Activated T-helper 1 cell treated with anti-CD3 and anti-CD28 coated beads, Interleukin-2, amount 50 U/mL, for 16 hours (primary cell): ENCODE measurements at places on chromosomes 6 and 20.

DNA sequence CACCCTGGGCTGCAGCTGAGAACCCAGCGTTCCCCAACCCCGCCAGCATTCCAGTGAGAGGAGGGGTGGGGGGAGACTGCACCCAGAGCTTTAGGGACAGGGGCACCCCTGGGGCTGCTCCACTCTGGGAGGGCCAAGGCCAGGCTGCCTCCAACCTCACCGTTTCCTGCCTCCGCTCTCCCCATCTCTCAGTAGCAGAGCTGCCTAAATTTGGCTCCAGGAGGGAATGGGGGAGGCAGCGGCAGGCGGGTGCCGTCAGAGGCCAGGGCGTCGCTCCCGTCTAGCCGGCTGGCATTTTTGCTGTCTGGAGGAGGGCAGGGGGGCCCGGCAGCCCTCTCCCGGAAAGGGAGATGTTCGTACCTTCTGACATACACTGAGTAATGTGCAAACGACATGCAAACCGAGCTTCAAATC lies 46.6 kb downstream of the NOL4L start:
- DNase-seq, result no peak

- DNase-seq, result no peak
Observed at GRCh38 chr6:118881440-118882313, 12.3 kb upstream of the ASF1A start.

DNA sequence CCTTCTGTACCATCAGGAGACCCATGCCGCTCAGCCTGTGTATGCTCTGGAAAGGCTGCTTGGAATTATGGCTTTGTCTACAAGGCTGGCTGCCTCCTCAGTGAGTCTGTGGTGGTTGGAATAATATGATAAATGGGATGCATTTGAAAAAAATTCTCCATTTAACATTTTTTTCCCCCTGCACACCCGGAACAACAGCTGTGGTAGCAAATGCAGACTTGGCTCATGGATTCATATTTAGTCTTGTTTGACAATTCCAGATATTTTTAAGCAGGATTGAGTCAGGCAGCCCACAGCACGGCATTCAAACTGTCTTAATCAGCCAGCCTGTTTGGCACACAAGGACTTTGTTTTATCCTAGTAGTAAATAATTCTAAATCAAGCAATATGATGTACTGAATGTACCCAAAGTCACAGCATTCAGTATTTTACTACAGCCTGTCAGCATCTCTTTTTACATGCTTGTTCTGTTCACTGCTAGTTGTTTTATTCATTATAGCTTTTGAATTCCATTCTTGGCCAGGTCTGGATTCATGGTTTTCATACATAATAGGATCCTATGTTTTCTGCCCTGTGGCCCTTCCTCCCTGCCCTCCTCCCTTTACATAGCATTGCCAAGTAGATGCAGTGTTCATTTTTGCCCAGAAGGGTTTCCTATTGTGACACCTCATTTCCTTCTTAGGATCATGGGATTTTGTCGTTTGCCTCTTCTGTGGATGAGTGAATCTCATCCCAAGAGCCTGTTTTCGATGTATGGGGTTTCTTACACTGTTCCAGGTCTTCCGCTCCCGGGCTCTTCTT lies 68.1 kb downstream of the LRRC1 start:
- no peak for DNase-seq

DNA sequence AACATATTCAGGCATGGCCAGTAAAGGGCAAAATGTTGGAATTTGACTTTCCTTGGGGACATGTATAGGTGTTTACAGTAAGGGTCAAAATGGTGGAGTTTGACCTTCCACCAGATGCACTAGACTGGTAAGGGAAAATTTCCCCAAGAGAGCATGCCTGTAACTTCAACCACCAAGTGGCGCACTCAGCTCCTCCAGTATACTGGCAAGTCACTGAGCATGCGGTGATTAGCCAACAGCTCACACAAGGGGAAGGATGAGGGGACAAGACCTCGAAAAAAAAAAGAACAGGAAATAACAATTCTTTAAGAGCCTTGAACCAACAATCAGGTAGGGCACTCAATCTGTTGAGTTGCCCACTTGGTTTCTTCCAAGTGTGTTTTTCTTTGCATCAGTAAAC lies 140.9 kb downstream of the EYS start:
- DNase-seq, result no peak

- no peak for DNase-seq
Observed at GRCh38 chr20:44736170-44737021, 9.3 kb upstream of the KCNK15 start.

- no peak for DNase-seq
Observed at GRCh38 chr6:80543598-80544222, 437.2 kb downstream of the BCKDHB start.

- no peak for DNase-seq
Observed at GRCh38 chr6:116513224-116513875, 1.9 kb downstream of the CALHM5 start.

GRCh38 chr6:149895833-149896271 lies 2.1 kb downstream of the RAET1E start:
- DNase-seq, result no peak

GRCh38 chr6:9620687-9621086 lies 794.2 kb downstream of the TFAP2A start:
- no peak for DNase-seq

- no peak for DNase-seq
Observed at GRCh38 chr6:102895683-102896082, 1502.2 kb downstream of the GRIK2 start.

DNA sequence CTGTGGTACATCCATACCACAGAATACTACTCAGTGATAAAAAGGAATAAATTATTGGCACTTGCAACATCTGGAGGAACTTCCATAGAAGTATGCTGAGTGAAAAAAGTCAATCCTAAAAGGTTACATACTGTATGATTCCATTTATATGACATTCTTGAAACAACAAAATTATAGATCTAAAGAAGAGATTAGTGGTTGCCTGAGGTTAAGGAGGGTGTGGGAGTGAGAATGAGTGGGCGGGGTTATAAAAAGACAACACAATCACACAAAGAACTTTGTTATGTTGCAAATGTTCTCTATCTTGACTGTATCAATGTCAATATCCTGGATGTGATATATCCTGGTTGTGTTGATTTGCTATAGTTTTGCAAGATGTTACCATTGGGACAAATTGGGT lies 21.2 kb downstream of the SNRPB start:
- DNase-seq, result no peak

DNA sequence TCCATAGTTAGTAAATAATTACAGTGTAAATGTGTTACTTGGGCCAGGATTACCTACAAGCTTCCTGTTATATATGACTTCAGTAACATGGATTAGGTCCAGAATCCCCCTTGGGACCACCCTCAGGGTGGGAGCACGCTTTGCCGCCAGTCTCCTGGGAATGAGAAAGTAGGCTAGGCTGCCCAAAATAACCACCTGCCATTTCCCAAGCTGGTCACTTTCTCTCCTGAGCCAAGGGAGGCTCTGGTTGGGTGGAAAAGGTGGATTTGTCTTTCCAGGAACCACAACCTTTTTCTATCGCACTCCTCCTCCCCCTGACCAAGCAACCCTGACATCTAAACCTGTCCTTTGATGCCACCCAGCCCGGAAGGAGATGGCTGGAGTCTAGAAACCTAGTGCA lies 9.6 kb upstream of the RIMS4 start:
- no peak for DNase-seq

DNA sequence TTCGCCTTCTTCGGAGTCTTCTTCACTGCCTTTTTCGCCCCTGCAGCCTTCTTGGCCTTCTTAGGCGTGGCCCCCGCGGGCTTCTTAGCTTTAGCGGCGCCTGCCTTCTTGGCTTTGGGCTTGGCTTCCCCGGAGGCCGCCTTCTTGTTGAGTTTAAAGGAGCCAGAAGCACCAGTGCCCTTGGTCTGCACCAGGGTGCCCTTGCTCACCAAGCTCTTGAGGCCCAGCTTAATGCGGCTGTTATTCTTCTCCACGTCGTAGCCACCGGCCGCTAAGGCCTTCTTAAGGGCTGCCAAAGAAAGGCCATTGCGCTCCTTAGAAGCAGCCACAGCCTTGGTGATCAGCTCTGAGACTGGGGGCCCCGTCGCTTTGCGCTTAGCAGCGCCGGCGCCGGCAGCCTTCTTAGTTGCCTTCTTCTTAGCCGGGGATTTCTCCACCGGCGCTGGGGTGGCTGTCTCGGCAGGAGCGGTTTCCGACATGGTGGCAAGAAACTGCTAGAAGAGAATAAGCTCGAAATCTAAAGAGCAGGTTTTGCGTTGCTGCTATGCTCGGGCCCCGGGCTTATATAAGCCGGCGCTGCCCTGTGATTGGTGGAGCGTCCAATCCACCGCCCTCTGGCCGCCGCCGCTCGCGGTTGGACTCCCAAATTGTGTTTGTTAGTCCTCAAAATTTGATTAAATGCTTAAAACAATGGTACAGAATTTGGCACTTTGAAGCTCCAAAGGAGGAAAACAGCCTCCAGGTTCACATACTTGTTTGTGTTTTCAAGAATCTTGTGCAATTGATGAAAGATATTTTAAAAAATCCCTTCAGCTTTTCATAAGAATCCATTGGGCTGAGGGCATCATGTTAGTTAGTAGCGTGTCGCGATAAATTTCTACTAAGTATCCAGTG lies 44.9 kb downstream of the OR2B2 start:
- peak; percentile 45 for DNase-seq

DNA sequence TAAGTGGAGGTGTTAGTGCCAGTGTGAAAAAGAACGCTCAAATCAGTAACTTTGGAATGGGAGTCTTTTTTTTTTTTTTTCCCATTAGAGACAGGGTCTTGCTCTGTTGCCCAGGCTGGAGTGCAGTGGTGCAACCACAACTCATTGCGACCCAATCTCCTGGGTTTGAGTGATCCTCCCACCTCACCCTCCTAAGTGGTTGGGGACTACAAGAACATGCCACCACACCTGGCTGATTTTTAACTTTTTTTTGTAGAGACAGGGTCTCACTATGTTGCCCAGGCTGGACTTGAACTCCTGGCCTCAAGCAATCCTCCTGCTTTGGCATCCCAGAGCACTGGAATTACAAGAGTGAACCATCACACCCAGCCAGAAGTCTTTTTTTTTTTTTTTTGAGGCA lies 19.7 kb downstream of the LATS1 start:
- no peak for DNase-seq

GRCh38 chr20:61176874-61177273 lies 75.2 kb upstream of the CDH4 start:
- DNase-seq, result no peak

GRCh38 chr20:1671891-1672669 lies 14.5 kb upstream of the SIRPG start:
- no peak for DNase-seq

- DNase-seq, result no peak
Observed at GRCh38 chr20:50198716-50199115, 8.1 kb downstream of the CEBPB start.

DNA sequence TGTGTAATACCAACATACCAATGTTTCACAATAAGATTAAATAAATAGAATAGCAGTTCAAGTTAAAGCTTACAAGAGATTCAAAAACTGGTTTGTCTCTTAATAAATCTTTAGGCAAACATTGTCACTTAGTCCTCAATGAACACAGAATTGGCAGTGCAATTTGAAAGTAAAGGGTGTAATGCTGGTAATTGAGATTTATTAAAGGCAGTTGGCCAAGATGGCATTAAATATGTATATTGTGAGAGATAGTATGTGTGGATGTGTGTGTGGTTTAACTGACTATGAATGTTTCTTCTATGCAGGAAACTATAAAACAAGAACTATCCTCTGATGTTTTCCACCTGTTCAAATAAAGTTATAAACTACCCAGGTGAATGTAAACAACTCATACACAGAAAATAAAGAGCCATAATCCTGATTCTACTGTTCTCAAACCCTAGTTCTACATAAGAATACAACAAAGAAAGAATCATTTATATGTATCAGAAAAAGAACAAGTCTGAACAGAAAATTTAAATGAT lies 267.9 kb upstream of the PTCHD4 start:
- no peak for DNase-seq

GRCh38 chr6:30885481-30885998 lies 1.2 kb downstream of the DDR1 start:
- no peak for DNase-seq

GRCh38 chr6:167125410-167125809 lies 2.5 kb downstream of the CCR6 start:
- no peak for DNase-seq

GRCh38 chr6:97572943-97573342 lies 289.9 kb upstream of the MMS22L start:
- DNase-seq, result no peak

DNA sequence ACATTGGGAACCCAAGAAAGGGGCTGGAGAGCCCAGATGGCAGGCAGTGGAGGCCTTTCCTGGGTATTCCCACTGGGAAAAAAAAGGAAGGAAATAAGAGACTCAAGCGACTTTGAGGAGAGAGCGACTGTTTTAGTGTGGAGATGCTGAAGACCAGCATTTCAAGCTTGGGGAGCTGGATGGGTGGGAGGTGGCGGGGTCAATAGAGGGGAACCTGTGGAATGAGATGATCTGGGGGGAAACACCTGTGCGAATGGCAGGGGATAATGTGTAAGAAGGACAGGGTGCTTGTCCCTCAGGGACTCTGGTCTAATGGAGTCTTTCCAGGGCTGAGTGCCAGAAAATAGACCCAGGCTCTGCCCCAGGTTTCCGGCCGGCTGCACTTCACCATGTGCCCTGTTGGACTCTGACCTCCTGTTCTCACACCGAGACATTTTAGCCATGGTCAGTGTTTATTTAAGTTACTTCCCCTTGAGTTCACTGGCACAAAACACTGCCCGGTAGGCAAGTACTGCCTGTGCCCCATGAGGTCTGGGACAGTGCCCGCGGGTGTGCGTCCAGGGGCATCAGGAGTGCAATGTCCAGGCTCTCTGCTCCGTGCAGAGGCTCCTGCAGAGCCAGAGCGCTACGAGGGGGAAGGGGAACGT lies 50.4 kb upstream of the NKX2-2 start:
- DNase-seq, result no peak

DNA sequence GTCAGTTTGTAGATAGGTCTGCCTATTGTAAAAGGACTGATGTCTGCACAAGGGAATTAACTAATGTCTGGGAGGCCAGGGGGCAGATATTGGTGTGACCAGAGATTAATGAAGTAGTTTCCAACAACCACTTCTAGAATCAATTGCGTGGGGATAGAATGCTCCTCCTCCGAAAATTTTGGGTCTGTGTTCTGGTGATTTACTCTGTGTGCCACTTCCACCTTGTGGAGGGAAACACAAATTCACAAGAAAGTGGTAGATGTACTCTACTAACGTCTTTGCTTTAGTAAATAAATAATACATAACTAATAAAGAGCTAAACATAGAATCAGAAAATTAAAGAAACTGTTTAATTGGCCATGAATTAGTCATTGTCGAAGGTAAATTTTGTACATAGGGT lies 25.5 kb downstream of the TMEM14A start:
- no peak for DNase-seq

DNA sequence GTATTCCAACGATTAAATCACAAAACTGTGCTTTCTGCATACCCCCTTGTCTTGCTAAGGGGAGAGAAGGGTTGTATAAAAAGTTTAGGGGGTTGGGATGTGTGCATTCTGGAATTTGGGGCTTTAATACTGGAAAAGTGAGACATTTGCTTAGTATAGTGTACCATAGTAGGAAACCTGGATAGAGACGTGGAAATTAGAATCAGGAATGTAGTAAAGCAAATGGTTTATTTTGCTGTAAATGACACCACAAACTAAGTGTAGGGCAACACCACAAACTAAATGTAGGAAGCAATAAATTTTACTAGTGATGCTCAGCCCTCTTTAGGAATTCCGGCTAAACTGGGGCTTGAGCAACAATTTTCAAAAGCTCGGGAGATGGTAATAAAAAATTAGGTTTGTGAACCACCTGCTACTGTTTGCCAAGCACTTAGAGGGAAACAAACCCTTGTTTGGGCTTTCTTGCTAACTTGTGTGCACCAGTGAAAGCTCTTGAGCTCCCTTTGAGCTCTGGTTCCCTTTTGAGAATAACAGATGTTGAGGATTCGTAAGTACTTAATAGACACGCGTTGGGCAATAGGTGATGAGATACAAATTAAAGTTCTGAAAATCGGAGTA lies 13.8 kb downstream of the BRD2 start:
- DNase-seq, result no peak

GRCh38 chr20:5719861-5720403 lies 30.3 kb upstream of the SHLD1 start:
- DNase-seq, result no peak
